ENCODE measurements at places on chromosomes 3 and 15. TPM values are rescaled to one million over a fixed set of nuclear protein-coding genes. Genes with fewer than 3 reads are reported as not detected.

The ABHD6 gene
- total RNA-seq = 3.9 TPM

The DNAH12 gene
- total RNA-seq = not detected

- DNase-seq = no peak
Measured at GRCh38 chr15:31031471-31032067, 40.1 kb upstream of the MTMR10 start.

DNA sequence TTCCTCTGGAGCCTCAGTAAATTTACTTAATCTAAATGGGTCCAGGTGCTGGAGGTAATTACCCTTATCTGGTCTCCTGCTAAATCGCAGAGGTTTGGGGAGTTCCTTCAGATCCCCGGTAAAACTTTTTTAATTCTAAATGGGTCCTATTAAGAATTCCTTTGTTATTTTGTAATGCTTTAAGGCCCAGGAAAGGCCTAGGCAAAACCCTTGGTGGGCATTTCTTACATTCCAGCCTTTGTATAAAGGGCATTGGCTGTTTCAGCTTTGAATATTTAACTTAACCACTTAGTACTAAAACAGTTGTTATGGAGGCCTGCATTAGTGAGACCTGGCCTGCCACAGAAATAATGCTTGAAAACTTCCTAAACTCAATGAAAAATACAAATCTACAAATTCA, 14.9 kb upstream of the ZNF662 start:
- DNase-seq = no peak

DNA sequence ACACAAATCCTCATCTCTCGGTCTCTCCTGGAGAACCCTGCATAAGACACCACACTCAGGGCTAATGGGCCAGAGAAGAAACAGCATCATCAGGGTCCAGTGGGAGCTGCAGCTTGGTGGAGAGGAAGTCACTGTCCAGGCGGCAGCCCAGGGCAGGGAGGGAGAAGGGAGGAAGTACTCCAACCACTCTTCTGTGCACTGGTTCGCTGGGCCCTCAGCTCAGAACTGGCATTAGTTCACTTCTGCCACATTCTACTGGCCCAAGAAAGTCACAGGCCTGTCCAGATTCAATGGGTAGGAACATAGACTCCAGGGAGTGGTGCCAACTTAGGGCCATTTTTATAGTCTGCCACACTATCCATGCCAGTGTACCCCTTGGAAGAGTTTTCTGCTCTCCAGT, 169.0 kb downstream of the ABHD5 start:
- DNase-seq = no peak

All from activated CD4-positive, alpha-beta memory T cell treated with anti-CD3 and anti-CD28 coated beads for 36 hours (primary cell).